ENCODE measurements at places on chromosomes 7 and 10.

GRCh38 chr7:128025380-128025779, 5.9 kb downstream of the LRRC4 start:
- DNase-seq, result no peak

DNA sequence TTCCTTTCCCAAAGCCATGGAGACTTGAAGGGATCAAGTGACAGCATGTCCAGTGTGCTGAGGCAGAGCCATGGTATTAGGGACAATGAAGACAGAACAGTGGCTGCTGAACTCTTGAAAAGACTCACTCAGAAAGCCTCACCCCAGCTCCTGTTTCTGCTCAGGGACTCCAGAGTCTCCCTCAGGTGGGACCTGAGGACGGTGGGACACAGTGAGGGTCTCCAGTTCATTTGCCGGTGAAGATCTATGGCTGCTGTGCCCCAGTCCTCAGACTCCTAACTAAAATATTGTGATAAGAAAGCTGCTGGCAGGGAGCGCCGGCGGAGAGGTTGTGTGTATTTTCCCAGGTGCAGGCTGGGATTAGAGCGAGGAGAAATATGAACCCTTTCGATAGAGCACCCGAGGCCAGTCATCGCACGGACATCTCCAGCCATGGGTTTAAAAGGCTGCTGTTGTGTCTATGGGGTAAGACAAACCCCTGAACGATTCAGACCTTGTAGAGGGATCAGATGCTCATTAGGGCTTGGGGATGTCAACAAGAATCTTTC, 57.2 kb downstream of the C7orf25 start:
- DNase-seq, result no peak

GRCh38 chr10:22823109-22823508, 104.7 kb upstream of the ARMC3 start:
- DNase-seq, result no peak

DNA sequence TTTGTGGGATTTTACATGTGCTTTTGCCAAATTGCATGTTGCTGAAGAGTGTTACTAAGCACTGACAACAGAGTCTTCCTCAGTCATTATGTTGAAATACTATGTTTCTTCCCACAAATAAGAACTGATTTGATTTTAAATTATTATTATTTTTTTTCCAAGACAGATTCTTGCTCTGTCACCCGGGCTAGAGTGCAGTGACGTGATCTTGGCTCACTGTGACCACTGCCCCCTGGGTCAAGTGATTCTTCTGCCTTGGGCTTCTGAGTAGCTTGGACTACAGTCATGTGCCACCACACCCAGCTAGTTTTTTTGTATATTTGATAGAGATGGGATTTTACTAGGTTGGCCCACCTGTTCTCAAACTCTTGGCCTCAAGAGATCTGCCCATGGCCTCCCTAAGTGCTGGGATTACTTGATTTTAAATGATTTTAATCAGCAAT, 42.3 kb downstream of the MINPP1 start:
- DNase-seq, result no peak

GRCh38 chr10:76168437-76168836, 737.0 kb downstream of the LRMDA start:
- no peak for DNase-seq

- no peak for DNase-seq
Observed at GRCh38 chr7:68573271-68574005, 1024.8 kb upstream of the AUTS2 start.

DNA sequence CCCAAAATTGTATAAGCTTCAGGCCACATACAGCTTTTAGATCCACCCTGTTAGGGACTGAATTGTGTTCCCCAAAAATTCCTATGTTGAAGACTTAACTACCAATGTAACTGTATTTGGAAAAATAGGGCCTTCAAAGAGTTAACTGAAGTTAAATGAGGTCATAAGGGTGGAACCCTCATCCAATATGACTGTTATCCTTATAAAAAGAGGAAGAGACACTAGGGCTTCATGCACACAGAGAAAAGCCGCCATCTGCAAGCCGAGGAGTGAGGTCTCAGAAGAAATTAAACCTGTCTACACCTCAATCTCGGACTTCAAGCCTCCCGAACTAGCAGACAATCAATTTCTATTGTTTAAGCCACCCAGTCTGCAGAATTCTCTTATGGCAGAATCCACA, 317.9 kb upstream of the NFE2L3 start:
- DNase-seq, result no peak

DNA sequence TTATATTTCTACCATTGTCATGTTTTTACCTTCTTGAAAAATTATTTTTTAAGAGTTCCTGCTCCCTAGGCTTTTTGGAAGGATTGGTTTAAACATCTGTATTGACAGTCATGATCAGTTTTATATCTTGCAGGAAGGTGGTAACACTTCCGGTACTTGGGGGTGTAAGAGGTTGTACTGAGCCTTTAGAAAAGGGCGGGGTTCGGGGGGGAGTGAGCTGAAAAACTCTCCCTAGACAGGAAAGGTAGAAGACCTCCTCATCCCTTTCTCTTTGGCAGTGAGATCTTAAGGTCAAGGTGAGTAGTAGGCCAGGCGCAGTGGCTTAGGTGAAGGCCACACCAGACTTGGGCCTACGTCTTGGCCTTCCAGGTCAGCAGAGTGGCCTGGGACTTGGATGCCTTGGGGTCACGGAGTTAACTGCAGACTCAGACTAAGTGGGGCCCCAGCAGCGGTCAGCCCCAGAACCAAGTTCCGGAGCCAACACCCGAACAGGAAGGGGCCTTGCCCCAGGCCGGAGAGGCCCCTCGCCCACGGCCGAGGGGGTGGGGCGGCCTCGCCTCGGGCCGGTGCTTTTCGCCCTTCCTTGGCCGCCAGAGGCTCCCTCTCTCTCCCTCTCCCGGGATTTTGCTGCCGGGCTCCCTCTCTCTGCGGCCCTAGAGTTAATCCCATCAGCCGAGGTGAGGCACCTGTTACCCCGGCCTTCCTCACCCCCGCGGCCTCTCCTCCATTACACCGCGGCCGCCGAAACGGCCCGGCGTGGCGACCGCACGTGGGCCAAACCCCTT, at the start of gene PPP1R9A:
Gene PPP1R9A, plus strand, starts transcription at position 569 of the 785 bp plus-strand sequence. CDS start 2,520 bp downstream, outside the sequence.
- DNase-seq, result no peak

DNA sequence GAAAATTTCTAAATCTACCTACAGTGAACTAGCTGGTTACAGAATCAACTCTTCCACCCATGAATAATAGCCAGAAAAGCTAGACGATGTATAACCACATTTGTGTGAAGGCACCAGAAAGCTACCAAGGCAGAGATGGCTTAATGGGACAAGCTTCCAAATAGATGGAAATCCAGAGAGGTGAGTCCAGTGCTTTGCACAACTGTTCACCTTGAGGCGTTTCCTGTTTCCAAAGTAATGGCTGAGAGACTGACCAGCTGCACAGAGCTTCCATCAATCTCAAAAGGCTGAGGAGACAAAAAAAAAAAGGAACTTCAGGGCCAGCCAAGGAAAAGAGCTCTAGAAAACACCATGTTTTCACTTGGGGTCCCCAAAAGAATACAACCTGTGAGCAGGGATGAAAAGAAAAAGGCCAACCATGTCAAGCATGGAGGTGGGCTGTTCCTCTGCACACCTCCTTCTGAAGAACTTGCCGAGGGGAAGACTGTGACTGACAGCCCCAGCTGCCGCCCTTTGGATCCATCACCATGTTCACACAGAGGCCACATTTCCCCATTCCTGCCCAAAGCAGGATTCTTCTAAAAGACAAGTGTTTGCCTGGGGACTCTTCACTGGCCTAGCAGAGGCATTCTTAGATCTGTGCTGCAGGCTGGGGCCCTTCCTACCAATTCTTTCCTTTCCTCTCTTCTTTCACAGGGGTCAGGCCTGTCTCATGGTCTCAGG, 72.9 kb downstream of the ARHGAP21 start:
- DNase-seq, result no peak

DNA sequence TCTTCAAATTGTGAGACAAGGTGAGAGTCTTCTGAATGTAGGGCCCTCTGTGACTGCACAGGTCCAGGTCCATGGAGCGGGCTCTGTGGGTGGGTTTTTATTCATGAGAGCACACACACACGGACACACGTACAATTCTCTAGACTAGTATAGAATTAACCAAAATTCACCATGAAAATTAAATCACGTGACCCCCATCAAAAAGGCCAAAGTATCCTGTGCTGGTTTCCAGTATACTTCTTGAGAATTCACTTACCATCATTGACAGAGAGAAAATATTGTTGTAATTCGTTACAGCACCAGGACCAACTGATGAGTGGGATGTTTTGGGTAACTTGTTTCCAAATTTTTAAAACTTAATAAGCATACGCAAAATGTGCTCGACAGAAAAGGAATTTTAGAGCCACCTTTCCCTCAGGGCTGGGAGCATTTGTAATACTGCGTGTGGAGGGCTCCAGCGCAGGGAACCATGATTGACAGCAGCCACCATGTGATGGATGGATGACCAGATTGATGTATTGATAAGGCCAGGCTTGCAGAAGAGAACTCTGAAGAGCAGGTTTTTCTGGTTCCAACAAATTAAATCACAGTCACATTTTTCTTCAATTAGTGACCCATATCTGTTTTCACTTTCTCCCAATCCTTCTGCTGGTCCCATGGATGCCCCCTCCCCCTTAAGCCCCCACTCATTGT, 14.9 kb upstream of the DNTT start:
- no peak for DNase-seq

- DNase-seq, result no peak
Observed at GRCh38 chr7:80642871-80643270, 4.4 kb downstream of the CD36 start.

GRCh38 chr7:10579561-10579960, 394.1 kb upstream of the PHF14 start:
- DNase-seq, result no peak

DNA sequence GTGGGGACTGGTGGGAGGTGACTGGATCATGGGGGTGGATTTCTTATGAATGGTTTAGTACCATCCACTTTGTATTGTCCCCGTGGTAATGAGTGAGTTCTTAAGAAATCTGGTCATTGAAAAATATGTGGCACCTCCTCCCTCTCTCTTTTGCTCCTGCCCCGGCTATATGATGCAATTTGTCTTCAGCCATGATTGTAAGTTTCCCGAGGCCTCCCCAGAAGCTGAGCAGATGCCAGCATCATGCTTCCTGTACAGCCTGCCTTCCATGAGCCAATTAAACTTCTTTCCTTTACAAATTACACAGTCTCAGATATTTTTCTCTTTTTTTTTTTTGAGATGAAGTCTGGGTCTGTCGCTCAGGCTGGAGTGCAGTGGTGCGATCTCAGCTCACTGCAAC, 2.6 kb upstream of the KDM7A start:
- no peak for DNase-seq

GRCh38 chr10:63217120-63217605, 84.0 kb downstream of the NRBF2 start:
- DNase-seq, result no peak

- no peak for DNase-seq
Observed at GRCh38 chr10:59087486-59087885, 89.0 kb upstream of the PHYHIPL start.

GRCh38 chr10:113023017-113023416, 73.0 kb downstream of the TCF7L2 start:
- DNase-seq, result no peak

GRCh38 chr7:95693551-95694333, 78.6 kb upstream of the DYNC1I1 start:
- no peak for DNase-seq

- DNase-seq, result no peak
Observed at GRCh38 chr10:34473174-34474008, 341.7 kb downstream of the PARD3 start.

GRCh38 chr7:90655566-90655965, 59.4 kb downstream of the CDK14 start:
- no peak for DNase-seq

DNA sequence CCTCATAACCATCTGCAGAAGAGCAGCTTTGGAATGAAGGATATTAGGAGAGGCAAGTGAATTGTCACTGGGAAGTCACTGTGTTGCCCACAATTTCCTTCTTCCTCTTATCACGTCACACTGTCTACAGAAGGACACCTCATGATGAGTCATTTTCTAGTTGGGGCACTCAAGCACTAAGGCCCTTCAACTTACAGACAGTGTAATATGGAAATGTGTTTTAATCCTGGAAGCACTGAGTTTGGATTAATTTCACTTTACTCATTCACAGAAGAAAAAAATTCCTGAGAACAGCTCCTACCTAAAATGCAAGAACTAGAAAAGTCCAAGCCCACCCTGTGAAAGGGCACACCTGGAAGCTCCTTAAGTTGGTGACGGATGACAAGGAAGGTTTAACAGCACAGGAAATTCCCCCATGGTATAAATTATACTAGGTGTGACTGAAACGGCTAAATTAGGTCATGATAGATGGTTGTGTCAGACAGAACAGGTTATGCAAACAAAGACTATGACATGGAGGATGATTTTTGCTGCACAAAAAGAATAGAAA, 56.6 kb downstream of the PARD3 start:
- no peak for DNase-seq

GRCh38 chr10:99926925-99927720, 82.6 kb downstream of the DNMBP start:
- DNase-seq, result no peak

GRCh38 chr10:85645926-85646711, 720.5 kb downstream of the GRID1 start:
- DNase-seq, result no peak

DNA sequence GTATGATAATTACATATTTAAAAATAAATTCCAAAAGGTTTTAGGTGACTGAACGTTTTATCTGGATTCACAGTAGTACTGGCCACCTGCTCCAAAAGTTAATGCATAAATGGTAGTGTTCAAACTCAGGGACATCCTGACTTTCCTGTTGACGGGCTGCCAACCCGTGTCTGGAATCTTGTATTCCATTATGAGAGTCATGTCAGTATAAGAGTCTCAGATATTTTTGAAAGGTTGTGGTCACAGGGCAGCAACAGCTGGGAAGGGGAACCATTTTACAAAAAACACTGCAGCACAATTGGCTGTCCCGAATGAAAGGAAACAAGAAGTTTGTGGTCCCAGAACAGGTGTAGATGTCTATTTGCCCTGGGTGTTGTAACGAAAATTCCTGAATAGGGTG, 2.8 kb downstream of the TDRD1 start:
- no peak for DNase-seq

- no peak for DNase-seq
Observed at GRCh38 chr10:20289070-20289828, 473.0 kb downstream of the PLXDC2 start.

GRCh38 chr7:158663428-158663741, 41.2 kb downstream of the NCAPG2 start:
- no peak for DNase-seq

Data from activated CD8-positive, alpha-beta memory T cell treated with anti-CD3 and anti-CD28 coated beads for 24 hours (primary cell).